ENCODE measurements at places on chromosomes 2 and 18.
A peak's percentile ranks its signal among the peaks of the same experiment; 100 is the strongest.

- DNase-seq = no peak
These were observed 175.9 kb downstream of the NBAS start for GRCh38 chr2:15385184-15385583.

GRCh38 chr2:8116661-8117060 lies 565.2 kb upstream of the ID2 start:
- DNase-seq = no peak

- DNase-seq = no peak
These were observed 692.6 kb downstream of the ERBB4 start for GRCh38 chr2:211846036-211846400.

DNA sequence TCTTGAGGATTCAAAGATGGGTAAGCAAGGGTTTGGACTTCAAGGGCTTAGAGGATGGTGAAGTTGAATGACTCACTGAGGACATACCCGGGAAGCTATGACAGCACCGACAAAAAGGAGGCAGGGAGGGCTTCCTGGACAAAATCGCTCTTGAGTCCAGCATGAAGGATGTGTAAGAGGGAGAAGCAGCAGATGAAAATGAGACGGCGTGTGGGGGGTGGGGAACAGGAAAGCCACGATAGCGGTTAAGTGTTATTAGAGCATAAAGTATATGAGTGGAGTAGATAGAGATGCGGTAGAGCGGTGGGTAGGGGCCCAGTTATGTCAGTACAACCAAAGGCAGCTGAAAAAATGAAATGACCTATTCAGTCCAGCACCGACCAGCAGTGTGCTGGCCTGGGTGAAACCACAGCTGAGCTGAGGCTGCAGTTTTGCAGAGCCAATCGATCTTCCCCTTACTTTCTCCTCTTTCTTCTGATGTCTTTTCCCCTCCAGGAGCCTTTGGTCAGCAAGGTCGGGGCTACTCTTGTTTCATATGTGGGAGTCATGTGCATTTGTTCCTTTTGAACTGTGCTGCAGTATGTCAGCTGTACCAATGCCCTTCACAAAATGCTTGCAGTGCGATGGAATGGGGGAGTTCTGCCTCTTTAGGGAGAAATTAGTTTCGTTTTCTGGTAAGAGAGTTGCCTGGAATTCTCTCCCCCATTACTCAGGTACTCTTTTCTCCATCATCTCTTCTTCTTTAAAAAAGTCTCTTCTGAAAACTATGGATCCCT lies 2.0 kb upstream of the THUMPD2 start:
- no peak for DNase-seq

DNA sequence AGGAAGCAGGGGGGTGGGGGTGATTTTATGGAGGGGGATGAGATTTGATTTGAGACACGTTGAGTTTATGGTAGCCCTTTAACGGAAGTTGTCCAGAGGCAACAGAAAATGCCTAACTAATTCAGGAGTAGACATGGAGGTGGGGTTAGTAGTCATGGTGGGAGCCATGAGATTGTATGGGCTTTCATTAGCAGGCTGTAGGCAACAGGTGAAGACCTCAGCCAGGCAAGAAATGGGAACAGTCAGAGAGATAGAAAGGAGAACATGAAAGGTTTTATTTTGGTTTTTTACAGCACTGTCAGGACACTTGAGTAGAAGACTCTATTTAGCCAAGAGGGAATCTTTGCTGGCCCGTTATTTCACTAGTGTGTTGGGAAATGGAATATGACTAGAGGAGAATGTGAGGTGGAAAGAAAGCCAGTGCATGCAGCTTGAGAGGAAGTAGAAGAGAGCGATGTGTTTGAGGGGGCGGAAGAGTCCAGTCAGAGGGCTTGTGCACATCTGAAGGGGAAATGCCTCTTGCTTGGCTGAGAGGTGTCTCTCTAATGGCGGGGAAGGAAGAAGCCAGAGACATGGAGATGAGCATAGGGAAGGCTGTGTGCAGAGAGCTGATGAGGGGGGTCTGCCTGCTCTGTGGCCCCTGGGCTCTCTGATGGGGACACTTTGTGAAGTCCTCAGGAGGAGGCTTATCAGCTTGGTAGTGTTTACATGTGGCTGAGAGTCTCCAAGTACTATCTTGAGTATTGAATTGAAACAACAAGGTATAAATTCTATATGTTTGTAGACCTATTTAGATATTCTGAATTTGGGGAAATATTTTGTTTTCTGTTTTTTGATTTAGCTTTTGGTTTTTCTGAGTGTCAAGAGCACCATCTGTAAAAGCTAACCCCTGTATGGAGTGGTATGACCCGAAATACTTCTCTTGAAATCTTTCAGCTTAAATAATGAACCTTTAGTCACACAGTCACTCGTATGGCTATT lies 66.9 kb upstream of the ITM2C start:
- no peak for DNase-seq

GRCh38 chr2:44705876-44706480 lies 235.5 kb upstream of the SIX3 start:
- DNase-seq = peak; percentile 53

DNA sequence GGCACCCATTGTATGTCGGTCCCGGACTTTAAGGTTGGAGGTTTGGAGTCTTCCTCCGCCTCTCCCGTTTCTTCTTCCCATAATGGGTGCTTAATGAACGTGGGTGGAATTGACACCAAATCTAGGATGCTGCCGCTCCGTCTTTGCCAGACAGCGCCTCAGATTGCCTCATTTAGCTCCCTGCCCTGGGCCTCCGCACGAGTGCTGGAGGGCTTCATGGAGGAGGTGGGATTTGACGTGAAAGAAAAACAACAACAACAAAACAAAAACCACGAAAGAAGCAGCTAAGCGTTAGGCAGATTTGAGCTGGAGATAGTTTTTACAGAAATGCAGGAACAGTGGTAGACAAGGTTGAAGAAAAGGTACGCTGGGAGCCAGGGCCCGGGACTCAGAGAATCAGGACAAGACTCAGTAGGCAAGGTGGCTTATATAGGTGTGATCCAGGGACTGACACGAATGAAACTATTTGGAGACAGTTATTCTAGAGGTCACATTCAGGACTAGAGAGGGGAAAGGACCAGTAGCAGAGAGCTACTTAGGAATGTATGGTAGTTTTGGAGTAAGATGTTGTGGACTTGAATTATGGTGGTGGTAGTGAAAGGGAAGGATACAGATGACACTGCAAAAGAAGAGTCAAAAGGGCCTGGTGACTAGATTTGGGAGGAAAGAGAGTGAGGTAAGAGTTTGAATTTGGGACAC lies 605 bp downstream of the ZNF2 start:
- DNase-seq = no peak

DNA sequence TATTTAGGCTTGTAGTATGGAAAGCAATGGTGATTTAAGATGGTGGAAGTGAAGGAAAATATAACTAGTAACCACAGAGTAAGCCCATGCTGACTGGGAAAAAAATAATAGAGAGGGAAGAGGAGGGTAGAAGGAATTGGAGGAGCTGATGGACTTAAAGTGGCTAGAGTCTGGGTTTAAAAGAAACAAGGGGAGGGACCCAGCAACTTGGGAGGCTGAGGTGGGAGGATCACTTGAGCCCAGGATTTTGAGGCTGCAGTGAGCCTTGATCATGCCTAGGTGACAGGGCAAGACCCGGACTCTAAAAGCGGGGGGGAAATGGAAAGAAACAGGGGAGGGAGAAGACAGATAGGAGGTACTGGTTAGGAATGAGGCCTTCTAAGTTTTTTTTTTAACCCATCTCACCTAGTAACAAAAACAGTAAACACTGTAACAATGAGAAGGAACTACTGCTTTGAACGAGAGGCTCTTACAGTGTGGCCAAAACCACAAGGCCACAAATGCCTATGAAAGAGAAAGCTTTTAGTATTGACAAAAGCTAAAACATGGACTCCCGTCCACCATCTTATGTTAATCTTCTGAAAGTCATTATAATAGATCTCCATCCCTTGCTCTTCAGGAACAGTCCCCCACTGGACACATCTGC lies 26.6 kb downstream of the METTL8 start:
- no peak for DNase-seq

GRCh38 chr2:134324947-134325346 lies 71.1 kb downstream of the MGAT5 start:
- no peak for DNase-seq

- DNase-seq = no peak
These were observed 129.8 kb upstream of the SOX11 start for GRCh38 chr2:5562426-5562825.

Data from ecto neural progenitor cell (in vitro differentiated cells).